Stimulated activated CD8-positive, alpha-beta memory T cell treated with anti-CD3 and anti-CD28 coated beads, Interleukin-15, amount 100 ng/mL, for 48 hours (primary cell): ENCODE measurements at places on chromosomes 3 and 15.

DNA sequence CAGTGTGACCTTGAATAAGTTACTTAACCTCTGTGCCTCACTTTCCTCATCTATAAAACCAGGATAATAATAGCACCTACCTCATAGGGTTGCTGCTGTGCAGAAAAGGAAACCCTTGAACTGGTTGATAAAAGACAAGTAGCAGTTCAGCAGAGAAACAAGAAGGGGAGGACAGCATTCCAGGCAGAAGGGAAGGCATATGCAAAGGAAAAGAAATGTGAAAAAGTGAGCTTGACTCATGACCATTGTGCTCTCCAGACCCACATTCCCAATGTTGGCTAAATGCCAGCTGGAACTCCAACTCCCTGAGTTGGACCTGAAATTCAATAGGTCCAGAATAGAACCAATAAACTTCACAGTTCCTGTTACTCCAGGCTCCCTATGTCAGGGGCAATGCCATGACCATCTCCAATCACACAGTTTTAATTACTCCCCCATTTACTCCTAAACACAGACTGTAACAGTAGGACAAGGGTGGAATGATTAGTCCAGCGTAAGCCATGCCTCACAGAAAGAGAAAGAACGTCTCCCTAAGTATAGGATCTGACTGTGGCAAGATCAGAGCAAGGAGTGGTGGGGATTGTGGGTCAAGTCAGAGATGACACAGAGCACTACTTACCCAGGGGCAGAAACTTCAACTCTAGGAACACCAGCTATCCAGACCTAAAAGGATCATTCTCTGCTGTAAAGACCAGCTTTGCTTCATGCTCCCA, 26.9 kb downstream of the PRKAR2A start:
- DNase-seq, result no peak

GRCh38 chr3:71581457-71582035, 2.0 kb downstream of the FOXP1 start:
- no peak for DNase-seq

DNA sequence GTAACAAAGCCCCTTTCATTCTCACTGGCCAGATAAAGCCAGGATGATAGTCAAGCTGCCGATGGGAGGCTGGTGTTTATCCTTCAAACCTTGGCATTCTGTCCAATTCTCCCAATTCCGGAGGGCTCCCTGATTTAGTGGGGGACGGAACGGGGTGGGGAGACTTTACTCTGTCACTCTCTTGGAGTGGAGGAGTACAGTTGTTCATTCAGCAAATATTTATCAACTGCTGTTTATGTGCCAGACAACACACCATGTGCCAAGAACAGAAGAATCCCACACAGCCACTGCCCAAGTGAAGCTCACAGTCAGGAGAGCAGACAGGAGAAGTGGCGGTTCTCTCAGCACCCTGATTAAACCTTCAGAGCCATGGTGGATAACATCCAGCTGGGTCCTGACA, 63.3 kb downstream of the WNT5A start:
- DNase-seq, result no peak

GRCh38 chr3:115638991-115639390, 15.7 kb downstream of the GAP43 start:
- no peak for DNase-seq

DNA sequence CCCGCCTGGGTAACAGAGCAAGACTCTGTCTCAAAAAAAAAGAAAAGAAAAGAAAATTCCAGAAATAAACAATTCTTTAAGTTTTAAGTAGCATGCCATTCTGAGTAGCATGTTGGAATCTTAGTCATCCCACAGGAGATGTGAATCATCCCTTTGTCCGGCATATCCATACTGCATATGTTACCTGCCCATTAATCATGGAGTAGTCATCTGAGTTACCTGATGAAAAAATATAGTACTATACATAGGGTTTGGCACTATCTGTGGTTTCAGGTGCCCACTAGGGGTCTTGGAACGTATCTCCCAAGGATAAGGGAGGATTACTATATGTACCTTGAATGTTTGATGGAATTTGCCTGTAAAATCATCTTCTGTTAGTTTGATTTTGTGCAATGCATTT, 6.3 kb upstream of the CCR4 start:
- no peak for DNase-seq

DNA sequence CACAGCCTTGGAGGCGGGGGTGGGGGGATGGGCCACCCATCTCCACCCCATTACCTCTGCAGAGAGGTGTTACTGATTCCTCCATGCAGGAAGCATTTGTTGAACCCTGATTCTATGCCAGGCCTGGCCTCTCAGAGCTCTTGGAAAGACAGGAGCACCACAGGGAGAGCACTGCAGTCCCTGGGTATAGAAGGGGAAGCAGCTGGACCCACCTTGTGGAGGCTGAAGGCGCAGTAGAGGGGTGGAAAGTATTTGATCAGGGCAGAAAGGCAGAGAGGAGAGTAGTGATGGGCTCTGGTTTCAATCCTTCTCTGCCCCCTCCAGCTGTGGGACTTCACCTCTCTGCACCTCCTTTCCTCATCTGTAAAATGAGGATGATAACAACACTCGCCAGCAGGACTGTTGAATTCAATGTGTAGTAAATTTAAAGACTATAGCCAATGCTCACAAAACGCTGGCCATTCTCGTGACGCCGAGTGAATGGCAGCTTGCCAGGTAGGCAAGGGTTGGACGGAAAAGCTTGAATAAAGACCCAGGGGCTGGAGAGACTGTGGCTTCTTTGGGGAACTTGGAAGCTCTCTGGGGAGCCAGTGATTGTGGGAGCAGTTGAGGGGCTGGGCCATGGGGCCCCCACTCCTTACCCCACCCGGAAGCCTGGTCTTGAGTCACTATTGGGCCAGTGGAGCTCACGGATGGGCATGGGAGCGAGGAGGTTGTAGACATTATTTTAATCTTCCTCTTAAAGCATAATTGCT, 8.0 kb upstream of the CCDC33 start:
- no peak for DNase-seq

DNA sequence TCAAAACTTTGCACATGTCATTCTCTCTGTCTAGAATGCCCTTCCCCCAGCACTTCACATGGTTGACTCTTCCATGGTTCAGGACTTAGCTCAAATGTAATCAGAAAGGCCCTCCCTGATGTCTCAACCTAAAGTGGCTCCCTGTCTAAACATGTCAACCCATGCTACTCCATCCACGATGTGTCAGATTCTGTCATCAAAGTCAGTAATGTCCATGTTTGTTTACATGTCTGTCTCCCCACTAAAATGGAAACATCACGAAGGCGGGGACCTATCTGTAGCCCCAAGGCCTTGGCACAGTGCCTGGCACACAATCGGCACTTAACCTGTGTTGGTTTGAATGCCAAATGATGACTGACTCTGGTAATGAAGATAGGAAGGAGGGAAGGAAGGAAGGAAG, 20.8 kb upstream of the SNTN start:
- DNase-seq, result no peak

DNA sequence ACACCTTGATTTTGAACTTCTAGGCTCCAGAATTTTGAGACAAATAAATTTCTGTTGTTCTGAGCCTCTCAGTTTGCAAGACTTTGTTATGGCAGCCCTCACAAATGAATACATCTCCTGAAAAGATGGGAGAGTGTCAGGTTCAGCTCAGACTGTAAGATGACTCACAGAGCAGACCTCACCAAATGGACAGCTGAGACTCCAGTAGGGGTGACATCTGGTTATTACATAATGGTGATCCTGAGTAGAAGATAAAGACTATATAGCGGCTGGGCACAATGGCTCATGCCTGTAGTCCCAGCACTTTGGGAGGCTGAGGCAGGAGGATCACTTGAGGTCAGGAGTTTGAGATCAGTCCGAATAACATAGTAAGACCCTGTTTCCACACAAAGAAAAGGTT, 26.2 kb upstream of the MTMR14 start:
- DNase-seq, result no peak

DNA sequence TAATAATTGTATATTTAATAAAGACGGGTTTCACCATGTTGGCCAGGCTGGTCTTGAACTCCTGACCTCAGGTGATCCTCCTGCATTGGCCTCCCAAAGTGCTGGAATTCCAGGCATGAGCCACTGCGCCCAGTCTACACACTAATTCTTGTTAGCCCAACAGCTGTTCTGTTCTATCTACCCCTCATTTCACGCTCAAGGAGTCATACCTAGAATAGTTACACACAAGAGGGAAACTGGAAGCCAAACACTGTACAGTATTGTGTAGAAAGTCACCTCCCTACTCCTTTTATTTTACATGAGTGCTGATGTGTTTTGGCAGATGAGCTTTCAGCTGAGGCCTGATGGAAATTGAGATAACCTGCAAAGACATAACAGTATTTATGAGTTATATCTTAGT, 13.4 kb upstream of the CTDSPL2 start:
- no peak for DNase-seq

DNA sequence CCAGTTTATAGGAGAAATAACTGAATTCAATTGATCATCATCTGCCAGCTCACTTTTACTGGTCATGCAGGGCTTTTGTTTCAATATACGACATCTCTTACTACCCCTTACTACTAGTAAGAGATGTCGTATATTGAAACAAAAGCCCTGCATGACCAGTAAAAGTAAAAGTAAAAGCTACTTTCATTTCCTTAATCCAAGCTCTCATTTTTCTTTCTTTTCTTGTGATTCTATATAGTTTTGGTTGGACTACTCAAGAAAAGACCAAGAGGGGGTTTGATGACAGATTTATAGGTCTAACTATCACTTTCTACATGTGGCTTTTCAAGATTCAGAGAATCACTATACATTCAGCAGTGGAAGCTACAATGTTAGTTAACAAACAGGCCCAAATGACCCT, 1237.3 kb downstream of the ROBO2 start:
- no peak for DNase-seq

DNA sequence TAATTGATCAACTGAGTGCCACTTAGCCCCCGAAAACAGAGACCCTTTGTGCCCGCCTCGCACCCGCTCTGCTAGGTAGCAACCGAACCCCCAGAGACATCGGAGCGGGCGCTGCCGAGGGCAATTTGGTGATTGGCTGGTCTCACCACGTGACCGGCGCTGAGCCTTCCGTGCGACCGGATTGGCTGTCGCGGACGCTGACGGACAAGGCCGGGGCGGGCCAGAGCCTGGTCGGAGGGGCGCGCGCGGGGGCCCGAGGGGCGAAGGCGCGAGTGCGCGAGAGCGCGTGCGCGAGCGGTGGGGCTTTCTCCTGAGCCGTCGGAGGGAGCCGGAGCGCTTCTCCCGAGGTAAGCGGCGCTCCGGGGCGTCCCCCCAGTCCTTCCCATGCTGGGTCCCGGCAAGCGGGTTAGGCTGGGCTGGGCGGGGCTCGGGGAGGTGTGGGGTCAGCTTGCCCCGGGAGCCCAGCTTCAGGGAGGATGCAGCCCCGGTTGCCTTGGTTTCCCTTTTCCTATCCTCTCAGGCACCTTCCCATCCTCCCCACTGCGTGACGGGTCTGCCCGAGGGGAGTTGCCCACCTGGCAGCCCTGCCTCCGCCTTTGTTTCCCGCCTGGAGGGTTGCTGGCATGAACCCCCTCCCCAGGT, at the start of gene TMEM108:
Gene TMEM108 (plus strand): TSS at position 303 of the 642 bp plus-strand sequence.
- peak; percentile 25 for DNase-seq
